RPMI8226 (cell line): ENCODE measurements at places on chromosomes 3 and 15.

- peak; percentile 45 for DNase-seq
Observed at GRCh38 chr15:38474155-38474757, 20.3 kb downstream of the FAM98B start.

DNA sequence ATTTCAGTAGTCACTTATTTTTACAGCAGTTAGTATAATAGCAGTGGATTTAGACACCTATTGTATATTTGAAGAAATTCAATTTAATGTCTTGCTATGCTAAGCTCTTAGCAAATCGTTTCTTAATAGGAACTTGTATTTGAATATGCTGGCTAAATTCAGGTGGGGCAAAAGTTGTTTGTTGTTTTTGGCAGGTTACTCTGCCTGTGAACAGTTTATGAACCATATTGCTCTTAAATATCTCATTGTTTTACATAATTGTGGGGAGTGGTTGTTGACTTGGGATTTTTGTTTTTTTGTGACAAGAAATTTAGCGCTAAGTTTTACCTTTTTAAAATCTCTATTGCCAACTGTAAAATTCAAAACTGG, 43.4 kb downstream of the NR2C2 start:
- DNase-seq, result no peak

- peak; percentile 69 for DNase-seq
Observed at GRCh38 chr15:86915811-86916331, 836.2 kb downstream of the AGBL1 start.

DNA sequence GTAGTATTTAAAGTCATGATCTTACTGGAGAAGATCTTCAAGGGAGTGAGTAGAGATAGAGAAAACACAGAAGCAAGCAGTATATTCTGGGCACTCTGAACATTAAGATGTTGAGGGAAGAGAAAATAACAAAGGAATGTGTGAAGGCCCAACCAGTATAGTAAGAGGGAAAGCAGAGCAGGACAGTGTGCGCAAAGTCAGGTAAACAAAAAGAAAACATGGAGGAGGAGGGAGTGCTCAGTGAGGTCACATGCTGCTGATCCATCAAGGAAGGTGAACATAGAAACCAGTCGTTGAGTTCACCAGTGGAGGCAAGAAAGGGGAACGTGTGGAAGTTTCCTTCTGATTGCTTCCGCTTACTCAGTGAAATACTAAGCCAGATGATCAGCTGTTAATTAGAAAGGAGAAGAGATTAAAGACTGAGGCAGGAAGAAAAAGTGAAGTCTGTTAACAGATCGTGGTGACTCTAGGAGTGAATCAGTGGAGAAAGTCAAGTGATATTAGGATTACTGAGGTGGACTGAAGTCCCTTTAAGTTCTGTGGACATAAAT, 47.2 kb downstream of the OPA1 start:
- DNase-seq, result no peak

DNA sequence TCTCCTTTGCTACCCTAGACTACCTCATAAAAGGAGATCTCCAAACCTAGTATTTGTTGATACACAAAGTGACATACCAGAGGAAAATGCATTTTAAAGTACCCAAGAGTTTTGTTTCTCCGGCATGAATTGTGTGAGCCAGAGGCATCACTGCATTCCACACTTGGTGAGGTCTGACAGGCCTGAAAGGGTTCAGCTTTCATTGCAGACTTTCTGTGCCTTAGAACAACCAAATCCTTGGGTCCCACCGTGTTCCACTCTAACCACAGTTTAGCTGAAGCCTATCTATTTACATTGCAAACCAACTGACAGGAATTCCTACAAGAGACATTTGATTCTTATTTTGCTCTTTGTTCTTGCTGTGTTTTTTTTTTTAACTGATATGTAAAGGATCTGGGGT, 21.0 kb upstream of the EID1 start:
- DNase-seq, result no peak

DNA sequence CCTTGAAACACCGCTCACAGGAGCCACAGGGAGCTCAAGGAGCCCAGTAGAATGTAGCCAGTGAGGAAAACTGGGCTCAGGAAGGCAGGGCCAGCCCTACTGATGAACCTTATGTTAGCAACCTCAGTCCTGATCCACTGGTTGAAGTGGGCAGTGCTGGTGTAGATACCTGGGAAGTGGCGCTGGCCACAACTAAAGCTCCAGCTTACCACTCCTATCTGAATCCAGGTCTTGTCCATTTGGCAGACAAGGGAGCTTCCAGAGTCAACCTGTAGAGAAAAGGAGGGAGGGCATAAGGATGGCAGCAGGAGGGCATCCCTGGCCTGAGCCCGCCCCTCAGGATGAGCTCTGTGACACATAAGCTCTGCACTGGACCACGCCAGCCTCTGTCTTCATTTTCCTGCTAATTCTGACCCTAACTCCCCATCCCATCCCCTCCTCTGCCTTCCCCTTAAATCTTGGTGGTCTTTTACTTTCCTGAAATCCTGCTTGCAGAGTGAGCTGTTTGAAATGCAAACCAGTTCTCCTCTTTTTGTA, 2.1 kb upstream of the PRSS50 start:
- DNase-seq, result no peak

GRCh38 chr3:158731486-158731885, 771 bp downstream of the RARRES1 start:
- DNase-seq, result no peak

DNA sequence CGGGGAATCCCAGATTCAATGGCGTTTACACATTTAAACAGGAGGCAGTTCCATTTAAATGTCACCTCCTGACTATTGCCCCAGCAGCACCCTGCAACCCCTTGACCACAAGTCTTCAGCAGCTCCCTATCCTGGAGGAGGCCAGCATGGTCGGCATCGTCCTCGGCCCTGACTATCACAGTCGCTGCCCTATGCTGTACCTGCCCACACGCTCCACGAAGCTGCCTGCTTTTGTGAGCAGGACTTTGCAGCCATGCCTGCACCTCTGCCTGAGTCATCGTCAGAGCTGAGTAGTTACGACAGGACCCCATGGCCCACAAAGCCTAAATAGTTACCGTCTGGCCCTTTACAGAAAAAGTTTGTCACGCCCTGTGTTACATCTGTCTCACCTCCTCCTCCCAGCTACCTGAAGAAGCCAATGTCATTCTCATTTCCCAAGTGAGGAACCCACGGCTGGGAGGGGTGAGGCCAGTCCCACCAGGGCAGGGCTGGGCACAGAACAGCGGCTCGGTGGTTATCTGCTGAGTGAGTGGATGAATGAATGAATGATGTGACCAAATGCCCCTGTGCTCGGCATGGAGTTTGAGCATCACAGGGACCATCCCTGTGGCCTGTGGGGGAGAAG, 47.8 kb upstream of the IQSEC1 start:
- DNase-seq, result no peak

DNA sequence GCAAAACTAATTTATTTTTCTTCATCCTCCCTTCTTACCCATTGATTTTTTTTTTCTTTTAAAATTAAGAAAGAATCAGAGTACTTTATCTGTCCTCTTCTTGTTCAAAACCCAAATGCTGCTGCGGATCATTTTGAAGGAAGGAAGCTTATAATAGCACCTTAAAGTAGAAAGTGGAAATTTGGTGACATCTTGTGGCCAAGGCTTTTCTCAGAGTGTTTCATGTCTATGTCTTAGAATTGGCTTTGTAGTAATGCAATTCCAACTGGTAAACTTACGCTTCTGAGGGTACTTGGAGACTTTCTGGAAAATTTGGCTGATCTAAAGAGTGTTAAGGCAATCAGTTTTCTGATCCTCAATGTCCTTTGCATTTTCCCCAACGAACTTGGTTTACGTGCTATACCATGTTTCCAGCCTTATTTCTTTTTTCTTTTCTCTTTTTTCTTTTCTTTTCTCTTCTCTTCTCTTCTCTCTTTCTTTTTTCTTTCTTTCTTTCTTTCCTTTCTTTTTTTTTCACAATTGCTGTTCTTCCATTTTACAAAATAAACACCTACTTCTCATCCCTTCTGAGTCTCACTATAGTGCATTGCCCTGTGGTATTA, 30.7 kb downstream of the C3orf38 start:
- peak; percentile 49 for DNase-seq

- no peak for DNase-seq
Observed at GRCh38 chr3:186311441-186311840, 50.6 kb downstream of the DGKG start.

DNA sequence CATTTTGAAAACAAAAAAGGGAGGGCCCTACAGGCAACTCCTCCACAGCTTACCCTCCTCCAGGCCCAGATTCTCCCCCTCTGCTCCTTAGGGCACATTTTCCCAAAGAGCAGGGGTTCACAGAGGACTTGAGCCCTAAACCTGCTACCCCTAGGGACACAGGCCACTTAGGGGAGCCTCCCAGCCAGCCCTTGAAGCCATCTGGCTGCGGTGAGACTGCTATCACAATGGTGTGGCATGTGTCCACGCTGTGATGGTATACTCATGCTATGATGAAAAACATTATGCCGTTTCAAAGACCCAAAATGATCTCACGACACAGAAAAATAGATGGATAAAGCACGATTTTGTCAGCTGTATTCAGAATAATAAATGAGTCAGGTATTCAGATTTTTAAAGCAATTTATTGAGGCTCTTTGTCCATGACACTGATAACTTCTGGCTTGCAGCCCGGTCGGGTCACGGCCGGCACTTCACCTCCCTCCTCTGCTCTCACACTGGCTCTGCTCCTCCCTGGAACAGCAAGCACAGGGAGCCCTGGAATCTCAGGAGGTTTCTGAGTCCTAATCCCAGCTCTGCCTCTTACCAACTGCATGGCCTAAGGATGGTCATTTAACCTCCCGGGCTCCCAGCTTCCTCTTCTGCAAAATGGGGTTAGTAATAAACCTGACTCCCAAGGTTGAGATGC, 115.3 kb downstream of the MEGF11 start:
- DNase-seq, result no peak

- peak; percentile 75 for DNase-seq
Observed at GRCh38 chr15:26891448-26892181, 24.8 kb downstream of the GABRA5 start.

DNA sequence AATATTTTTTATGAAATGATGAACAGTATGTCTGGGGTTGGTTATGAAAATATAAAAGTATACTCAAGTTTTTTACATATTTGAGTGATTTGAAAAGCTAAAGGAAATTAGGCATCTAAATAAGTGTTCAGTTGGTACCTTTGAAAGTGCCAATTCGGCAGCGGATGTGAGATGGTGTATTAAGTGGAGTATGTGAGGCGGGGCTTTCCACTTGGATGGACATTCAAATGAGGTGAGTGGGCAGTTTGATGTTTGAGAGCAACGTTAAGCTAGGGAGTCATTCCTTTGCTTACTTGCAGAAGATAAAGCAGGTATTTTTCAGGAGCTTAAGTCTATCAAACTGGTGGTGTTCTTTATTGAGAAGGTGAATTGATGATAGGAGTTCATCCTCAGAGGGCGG, 189.0 kb upstream of the GOLIM4 start:
- no peak for DNase-seq

DNA sequence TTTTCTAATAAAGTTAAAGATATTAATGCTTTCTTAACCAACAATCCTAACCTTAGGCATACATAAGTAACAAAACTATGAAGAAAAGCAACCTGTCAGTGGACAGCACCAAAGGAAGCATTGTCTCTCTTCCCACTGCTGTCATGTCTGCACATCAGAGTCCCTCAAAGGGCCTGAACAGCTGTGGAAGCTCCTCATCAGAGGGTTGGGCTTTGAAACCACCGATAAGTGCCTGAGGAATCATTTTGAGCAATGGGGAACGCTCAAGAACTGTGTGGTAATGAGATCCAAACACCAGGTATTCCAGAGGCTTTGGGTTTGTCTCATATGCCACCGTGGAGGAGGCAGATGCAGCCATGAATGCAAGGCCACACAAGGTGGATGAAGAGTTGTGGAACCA, 182.5 kb downstream of the FMN1 start:
- DNase-seq, result no peak

DNA sequence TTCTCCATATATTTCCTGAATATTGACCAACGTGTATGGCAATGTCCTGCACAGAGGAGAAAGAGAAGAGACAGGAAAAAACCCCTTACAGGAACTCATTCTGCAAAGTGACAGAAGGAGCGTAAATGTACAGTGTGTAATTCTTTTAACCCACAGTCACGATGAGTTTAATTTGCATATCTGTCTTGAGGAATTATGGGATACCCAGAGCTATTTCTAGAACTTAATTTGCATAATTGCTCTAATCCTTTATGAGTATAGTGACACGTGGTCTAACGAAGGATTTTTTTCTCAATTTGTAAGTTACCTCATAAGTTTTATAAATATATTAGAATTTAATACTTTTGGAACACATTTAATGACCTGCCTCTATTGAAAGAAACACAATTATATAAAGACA, 9.8 kb downstream of the GPR27 start:
- no peak for DNase-seq

DNA sequence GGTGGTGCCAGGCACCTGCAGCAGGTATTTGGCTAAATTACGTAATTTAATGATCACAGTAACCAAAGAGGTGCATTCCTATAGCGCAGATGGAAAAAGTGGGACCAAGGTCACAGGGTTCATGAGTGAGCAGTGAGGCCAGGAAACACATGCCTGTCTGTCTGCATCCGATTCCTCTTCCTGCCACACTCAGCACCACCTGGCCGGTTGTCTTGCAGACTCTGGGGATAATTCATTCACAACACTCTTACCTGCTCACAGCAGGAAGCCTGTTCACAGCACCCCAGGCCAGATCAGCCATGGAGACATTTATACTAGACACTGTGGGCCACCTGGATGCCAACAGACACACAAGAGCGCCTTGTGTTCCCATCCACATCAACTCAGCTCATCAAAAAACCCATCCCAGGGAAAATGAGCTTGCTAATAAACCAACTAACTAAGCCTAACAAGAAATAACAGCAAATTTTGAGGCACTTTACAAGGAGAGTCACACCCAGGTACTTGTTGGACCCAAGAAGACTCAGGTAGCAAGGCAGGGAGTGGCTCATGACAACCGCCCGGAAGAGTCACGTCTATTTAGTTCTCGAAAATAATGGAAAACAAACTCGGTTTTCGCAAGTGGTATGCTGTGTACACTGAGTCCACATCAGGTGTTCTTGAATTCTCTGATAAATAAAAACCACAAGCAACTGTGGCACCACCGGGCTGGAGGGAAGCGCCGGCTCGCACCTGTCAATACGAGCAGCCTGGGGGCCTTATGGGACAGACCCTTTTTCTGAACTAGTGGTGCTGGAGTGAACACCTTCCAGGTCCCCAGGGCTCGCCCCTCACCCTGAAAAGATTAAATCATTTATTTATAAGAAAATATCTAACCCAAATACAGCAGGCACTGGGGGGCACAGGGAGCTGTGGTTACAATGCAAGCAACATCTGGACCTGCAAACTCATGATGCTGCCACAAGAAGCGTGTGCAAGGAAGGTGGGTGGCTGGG, 40.5 kb downstream of the FAM174B start:
- DNase-seq, result no peak

DNA sequence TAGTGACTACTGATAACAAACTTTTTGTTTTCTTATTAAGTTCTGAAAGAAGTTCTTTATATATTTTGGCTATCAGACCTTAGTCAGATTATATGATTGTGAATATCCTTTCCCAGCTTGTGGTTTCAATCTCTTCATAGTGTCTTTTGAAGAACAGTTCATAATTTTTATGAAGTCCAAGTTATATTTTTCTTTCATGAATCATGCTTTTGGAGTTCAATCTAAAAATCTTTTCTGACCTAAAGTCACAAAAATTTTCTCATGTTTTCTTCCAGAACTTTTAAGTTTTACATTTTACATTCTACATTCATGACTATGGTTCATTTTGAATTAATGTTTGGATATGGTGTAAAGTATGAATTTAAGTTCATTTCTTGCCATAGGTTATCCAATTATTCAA, 34.2 kb upstream of the OCA2 start:
- DNase-seq, result no peak

- DNase-seq, result no peak
Observed at GRCh38 chr3:106765342-106765741, 611.9 kb upstream of the CCDC54 start.

- DNase-seq, result peak; percentile 46
Observed at GRCh38 chr3:46539443-46540005, 26.6 kb downstream of the LRRC2 start.
